Prostate gland (tissue), 2 donors: ENCODE measurements at places on chromosomes 3 and 15.
A peak's percentile ranks its signal among the peaks of the same experiment; 100 is the strongest.

DNA sequence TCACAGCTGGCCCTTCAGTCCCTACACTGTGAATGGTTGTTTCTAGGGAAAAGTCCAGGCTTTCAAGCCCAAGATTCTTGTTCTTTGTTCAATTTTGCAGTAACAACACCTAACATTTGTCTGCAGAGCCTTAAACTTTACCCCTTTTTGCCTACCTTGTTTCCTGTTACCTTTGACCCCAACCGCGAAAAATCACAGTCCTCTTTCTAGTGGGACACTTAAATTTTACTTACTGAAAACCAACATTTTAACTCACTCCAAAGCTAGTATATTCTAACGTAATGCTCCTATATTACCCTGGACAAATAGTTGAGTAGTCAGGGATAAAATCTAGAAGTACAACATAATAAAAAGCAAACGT lies 649 bp upstream of the PIK3CB start:
- DNase-seq = no peak

DNA sequence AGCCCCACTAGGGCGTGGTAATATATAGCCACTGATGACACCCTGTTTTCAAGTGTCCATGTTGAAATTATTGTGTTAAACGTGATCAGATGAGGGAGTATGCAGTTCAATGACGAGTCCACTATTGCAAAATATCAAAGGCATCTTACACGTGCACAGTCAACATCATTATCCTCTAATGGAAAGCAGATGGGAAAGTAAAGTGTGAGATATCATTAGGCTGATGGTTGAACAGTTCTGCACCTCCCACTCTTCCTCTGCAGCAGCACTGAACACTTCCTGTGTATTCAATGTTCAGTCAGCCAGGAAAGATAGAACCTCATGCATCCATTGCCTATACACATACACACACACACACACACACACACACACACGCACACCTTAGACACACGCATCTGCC lies 431.8 kb upstream of the CCDC54 start:
- no peak for DNase-seq

DNA sequence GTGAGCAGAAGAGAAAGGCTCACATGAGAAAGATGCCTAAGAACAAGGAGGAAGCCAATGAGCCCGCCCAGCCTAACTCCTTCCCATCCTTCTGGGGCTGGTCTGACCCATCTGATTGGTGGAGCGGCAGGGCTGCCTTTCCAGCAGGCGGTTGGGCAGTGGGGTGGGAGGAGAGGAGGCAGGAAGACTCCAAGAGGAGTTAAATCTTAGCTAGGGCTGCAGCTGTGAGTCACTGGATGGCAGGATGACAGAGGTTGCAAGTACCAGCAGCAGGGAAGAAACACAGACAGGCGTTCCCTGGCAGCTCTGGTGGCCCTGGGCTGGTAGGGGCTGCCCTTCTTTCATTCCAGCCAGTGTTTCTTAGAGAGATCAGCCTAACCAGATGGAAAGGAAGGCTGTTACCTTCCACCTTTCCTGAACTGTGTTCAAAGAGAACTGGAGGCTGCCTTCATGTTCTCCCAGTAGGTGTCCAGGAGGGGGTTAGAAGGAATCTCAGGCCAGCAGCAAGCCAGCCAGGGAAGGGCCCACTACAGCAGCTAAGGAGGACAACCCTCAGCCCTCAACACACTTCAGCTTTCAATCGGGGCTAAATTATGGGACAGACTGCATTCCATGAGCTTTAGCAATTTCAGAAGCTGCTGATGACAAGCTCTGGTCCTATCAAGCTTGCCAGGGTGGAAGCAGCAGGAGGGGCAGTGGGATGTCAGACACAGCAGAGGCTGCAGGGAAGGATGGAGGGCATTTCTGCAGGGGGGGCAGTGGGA lies 50.3 kb downstream of the CHSY1 start:
- peak; percentile 84 for DNase-seq

GRCh38 chr15:69170597-69170996 lies 10.2 kb downstream of the GLCE start:
- DNase-seq = no peak

DNA sequence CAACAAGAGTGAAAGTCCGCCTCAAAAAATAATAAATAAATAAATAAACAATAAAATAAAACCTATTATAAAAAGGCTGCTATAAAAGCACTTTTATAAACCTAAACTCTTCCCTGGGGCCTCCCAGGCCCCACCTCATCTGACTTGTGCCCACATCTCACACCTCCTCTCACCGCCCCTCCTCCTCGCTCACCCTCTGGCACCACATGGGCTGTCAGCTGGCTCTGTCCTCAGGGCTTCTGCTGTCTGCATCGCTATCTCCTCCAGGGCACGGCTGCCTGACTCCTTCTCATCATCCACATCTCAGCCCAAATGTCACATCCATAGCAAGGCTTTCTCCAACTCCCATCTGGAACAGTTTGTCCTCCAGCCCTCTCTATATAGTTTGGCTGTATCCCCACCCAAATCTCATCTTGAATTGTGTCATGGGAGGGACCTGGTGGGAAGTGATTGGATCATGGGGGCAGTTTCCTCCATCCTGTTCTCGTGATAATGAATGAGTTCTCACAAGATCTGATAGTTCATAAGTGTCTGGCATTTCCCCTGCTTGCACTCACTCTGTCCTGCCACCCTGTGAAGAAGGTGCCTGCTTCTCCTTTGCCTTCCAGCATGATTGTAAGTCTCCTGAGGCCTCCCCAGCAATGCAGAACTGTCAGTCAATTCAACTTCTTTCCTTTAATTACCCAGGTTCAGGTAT lies 8.8 kb upstream of the SH3BP5 start:
- no peak for DNase-seq

DNA sequence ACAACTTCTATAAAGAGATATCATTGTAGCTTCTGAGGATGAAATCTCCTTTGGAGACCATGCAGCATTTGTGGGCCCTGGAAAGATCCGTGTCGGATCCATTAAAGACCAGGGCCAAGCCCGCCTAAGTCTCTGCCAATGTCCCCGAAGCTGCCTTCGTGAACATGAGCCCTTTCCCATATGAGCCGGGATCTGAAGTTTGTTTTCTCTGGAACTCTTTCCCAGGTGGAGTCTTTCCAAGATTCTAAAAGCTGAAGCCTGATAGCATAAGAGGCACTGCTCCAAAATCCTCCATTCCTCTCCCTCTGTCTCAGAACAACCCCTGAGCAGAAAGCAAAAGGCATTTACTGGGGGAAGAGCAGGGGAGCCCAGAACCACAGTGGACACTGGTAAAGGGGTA lies 274.6 kb downstream of the NTRK3 start:
- DNase-seq = no peak

DNA sequence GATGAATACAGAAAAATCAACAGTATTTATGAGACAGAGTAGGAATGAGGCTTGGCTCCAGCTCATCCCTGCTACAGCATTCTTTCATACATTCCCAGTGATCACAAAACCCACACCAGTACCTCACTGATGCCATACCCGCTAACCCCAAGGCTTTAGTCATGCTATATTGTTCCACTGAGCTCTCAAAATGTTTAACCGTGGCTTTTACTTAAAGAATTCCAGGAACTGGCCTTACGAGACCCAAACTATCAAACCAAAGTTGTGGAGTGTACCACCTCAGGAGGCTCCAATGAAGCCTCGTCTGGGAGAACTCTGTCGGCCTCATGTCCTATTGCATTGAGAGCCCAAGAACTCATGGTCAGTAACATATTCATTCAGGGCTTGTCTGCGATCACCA lies 278.9 kb downstream of the ULK4 start:
- DNase-seq = no peak

GRCh38 chr3:131540143-131540542 lies 37.4 kb upstream of the MRPL3 start:
- no peak for DNase-seq
